Brain (organoid and tissue), 16 donors: ENCODE measurements at places on chromosomes 11 and 22.
A peak's percentile ranks its signal among the peaks of the same experiment; 100 is the strongest.

- no peak for DNase-seq
Observed at GRCh38 chr22:37053310-37054055, 1.9 kb downstream of the KCTD17 start.

GRCh38 chr11:373716-374551 is 4.6 kb downstream of the B4GALNT4 start:
- no peak for DNase-seq

GRCh38 chr11:109439684-109440083 is 17.7 kb downstream of the C11orf87 start:
- DNase-seq = peak; percentile 60

- peak; percentile 88 for DNase-seq
Observed at GRCh38 chr22:46355369-46355995, 20.0 kb downstream of the TRMU start.

DNA sequence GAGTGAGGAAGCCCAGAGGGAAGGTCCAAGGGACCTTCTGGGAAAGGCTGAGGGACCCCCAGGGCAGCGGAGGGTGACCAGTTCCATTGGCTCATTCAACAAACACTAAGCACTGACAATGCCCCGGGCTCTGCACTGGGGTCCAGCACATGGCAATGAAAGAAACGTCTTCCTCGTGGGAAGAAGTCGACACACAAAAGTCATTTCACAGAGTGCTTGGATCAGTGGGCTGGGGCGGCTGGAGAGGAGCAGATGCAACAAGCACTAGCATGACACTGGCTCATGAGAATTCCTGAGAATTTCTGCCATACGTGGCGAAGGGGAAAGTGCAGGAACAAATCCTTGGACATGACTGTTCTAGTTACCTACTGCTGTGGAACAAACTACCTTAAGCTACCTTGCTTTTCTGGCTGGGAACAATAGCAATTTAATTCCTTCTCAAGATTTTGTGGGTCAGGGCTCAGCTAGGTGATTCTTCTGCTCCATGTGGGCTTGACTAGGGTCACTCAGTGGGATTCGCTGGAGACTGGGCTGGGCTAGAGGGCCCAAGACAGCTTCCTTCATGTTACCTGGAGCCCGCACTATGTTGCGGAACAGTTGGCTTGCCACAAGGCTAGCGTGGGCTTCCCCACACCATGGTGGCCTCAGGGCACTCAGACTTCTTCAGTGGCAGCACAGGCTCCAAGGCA is 6.9 kb upstream of the STIP1 start:
- DNase-seq = no peak

GRCh38 chr11:102879801-102880200 is 5.0 kb upstream of the MMP12 start:
- no peak for DNase-seq

DNA sequence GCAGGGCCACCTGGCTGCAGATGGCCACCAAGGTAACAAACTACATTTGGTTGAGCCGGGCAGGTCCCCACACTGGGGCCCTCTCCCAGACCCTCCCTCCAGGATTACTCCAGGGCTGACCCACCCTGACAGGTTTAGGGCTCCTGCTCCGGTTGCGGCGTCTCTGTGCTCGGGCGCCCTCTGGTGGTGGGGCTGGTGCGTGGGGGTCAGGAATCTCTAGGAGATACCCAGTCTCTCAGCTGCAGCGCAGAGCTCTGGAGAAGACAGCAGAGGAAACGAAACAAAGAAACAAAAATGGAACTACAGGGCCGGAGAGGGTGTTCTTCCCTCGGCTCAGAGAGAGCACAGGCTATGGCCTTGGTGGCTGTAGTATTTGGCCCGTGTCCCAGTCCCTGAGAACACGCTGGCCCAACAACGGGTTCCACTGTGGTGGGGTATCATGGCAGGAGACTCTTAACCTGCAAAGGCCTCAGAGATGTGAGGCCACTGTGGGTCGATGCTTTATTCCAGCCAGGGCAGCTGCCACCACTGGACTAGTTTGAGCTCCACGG is 2.4 kb downstream of the C11orf96 start:
- DNase-seq = peak; percentile 38

GRCh38 chr22:33867118-33867866 is 53.0 kb downstream of the LARGE1 start:
- DNase-seq = no peak

DNA sequence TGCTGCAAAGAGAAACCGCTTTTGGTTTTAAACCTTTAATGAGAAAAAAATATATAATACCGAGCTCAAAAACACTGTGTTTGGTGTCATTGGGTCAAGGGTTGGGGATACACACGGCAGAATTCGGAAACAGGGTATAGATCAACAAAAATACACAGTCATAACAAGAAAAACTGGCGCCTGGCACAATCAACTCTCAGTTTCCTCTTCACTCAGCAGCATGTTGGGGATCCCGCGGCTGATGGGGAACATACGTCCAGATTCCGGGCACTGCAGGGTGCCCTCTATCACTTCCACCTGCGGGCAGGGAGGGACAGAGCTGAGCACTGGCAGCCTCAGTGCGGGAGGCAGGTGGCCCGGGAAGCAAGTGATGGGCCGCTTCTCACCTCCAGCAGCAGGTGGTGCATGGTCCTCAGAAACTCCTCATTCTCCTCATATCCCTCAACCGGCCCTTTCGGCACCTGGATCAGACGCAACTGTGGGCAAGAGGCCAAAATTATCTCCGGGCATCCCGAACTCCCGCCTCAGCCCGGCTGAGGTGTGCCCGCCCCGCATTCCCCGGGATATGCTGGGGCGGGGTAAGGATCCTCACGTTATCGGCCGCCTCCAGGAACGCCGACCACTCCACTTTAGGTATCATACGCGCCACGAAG is 561 bp downstream of the TRMT112 start:
- DNase-seq = no peak

GRCh38 chr11:75572744-75573143 is 10.7 kb downstream of the SERPINH1 start:
- no peak for DNase-seq

DNA sequence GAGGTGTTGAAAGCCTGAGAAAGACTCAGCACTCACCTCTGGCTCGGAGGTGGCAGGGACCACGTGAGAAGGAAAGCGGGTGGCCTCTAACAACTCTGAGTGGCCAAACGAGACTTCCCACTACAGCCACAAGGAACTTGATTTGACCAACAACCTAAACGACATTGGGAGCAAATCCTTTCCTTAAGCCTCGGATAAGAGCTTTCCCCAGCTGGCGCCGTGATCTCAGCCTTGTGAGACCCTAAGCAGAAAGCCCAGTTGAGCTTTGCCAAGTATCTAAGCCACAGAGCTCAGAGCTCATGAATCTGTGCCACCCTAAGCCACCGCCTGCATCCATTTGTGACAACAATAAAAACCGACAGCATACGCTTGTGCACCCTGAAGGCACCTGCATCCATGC is 636.0 kb downstream of the TBC1D22A start:
- no peak for DNase-seq

DNA sequence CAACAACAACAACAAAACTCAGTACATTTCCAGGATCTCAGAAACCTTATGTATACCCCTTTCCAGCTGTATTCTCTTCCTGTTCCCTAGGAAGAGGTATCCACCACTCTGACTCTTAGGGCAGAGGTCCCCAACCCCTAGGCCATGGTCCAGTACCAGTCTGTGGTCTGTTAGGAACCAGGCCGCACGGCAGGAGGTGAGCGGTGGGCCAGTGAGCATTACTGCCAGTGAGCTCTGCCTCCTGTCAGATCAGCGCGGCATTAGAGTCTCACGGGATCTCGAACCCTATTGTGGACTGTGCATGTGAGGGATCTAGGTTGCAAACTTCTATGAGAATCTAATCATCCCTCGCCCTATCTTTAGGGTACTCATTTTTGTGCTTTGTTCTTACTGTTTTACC is 43.9 kb upstream of the LMO1 start:
- DNase-seq = no peak

DNA sequence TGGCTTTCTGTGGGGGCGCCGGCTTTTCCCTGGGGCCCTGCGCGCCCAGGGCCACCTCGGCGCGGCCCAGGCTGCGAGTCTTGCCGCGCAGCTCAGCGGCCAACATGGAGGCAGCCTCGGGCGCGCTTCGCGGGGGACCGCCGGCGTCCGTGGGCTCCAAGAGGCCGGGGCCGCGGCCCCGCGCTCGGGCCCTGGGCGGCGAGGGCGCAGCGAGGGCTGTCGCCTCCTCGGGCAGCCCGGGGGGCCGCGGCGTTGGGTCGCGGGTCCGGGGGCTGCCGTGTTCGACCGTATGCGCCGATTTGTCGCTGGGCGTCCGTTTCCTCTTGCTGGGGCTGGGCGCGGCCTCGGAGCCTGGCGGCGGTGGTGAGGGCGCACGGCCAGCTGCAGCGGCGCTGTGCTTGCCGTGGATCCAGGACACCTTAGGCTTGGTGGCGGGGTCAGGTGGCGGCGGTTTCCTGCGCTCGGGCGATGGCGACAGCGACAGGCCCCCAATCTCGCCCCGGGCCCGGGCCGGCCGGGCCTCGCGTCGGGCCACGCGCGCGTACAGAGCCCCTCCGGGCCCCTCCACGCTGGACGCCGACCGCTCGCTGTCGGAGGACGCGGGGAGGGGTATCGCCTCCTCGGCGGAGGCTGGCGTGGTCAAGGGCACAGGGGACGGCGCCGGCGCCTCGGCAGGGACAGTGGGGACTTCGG is 11.9 kb downstream of the SCARF2 start:
- no peak for DNase-seq

DNA sequence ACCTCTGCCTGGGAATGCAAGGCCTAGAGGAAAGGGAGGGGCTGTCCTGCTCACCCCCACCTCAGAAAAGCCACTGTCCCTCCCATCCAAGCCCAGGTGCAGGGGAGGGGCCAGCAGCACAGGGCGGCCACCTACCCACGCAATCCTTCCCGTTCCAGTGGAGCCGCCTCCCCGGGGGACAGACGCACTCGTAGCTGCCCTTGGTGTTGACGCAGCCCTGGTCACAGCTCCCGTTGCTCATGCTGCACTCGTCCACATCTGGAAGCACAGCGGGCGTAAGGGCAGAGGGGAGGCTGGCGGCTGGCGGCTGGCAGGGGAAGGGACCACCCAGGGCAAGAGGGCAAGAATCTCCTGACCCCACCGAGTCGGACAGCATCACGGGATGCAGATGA is 40.3 kb upstream of the TTLL12 start:
- DNase-seq = no peak

DNA sequence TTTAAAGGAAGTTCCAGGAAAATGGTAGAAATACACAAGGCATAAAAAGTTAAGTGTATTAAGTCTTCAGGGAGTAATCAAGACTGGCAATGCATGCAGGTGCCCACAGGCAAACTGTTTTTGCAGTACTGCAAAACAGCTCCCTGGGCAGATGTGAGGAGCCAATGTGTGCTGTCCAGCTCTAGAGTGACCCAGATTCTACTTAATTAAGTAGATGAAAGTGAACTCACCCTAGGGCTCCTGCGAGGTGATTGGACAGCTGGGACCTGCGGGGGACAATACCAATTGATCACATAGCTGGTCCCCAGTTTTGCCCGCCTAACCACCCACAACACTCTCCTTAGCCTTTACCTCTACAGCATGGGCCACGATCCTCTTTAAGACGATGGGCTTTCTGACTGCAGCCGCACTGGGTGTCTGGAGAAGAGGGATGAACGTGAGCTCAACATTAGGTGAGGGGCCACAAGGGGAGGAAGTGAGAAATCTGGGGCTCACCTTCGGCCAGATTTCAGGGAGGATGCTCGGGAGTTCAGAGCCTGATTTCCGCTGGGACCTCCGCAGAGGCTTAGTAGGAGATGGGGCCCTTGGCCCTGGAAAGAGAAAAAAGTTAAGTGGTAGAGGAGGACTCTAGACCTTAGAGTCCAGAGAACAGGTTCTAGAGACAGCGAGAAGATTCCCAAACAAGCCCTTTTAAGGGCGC is 556 bp downstream of the CDCA5 start:
- DNase-seq = no peak

GRCh38 chr11:124384399-124384798 is at the start of gene OR8B2:
TSS of gene OR8B2 (minus strand) at chr11:124384499. CDS start at chr11:124383343, 1,156 bp downstream.
- DNase-seq = no peak

DNA sequence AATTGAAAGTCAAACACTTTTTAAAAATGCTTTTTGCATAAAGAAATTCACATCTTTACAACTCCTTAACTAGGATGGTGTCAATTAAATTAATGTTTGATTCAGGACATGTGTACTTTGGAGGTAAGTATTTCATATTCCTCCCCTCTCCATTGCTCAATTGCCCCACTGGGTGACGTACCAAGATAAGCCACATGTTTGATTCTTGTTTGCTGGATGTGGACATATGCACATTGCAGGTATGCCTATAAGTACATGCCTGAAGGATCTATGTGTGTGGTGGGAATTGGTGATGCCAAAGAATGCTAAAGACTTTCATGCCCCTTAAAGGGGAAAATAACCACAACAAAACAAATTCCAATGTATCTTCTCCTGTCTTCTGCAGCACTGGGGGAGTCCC is 5.8 kb downstream of the CD44 start:
- no peak for DNase-seq

DNA sequence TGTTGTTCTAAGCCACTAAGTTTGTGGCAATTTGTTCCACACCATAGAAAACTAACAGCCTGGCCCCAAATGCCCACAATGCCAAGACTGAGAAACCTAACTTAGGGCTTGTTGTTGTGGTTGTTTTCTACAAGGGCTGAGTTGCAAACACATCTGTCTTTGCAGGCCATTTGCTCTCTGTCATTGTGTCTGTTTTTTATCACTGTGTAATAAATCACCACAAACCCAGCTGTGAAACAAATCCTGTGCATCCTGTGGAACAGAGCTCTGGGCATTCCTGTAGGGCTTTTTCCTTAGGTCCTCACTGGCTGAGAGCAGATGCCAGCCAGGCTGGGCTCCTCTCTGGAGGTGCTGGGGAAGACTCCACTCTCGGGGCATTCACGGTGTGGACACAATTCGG is 15.7 kb upstream of the SYT8 start:
- DNase-seq = no peak
